ENCODE measurements at places on chromosomes 1 and 21. TPM values are rescaled to one million over a fixed set of nuclear protein-coding genes. Genes with fewer than 3 reads are reported as not detected.

DENND1B gene
- polyA plus RNA-seq: 1.9 TPM

NHLH1 gene
- not detected for polyA plus RNA-seq

FAF1 gene
- polyA plus RNA-seq: 27.0 TPM

FRRS1 gene
- 1.9 TPM for polyA plus RNA-seq

CFAP141 gene
- not detected for polyA plus RNA-seq

AIRE gene
- polyA plus RNA-seq: not detected

MRPL55 gene
- polyA plus RNA-seq: 41.8 TPM

CAPN2 gene
- polyA plus RNA-seq: 190 TPM

PRKAA2 gene
- 2.8 TPM for polyA plus RNA-seq

RAVER2 gene
- polyA plus RNA-seq: 16.8 TPM

TDRD10 gene
- 2.6 TPM for polyA plus RNA-seq

IL20 gene
- not detected for polyA plus RNA-seq

NPR1 gene
- 39.4 TPM for polyA plus RNA-seq

CHIA gene
- polyA plus RNA-seq: 0.28 TPM

GRIK3 gene
- not detected for polyA plus RNA-seq

PLEKHA6 gene
- 0.56 TPM for polyA plus RNA-seq

HEYL gene
- polyA plus RNA-seq: 24.2 TPM

CAMTA1 gene
- 241 TPM for polyA plus RNA-seq

F13B gene
- polyA plus RNA-seq: not detected

LAX1 gene
- polyA plus RNA-seq: 1.1 TPM

LCE2A gene
- not detected for polyA plus RNA-seq

BCAS2 gene
- 38.1 TPM for polyA plus RNA-seq

DNAH14 gene
- not detected for polyA plus RNA-seq

TESK2 gene
- 3.8 TPM for polyA plus RNA-seq

ZFP69B gene
- 0.54 TPM for polyA plus RNA-seq

AGT gene
- 120 TPM for polyA plus RNA-seq

FMO2 gene
- polyA plus RNA-seq: 232 TPM

SPRR2G gene
- polyA plus RNA-seq: not detected

LCE3D gene
- not detected for polyA plus RNA-seq

MAP10 gene
- polyA plus RNA-seq: 0.13 TPM

KCNT2 gene
- 3.0 TPM for polyA plus RNA-seq

ZNF691 gene
- polyA plus RNA-seq: 10.4 TPM

RGS5 gene
- polyA plus RNA-seq: 1,112 TPM

KCNC4 gene
- 0.75 TPM for polyA plus RNA-seq

HTR1D gene
- 1.3 TPM for polyA plus RNA-seq

OR2T11 gene
- polyA plus RNA-seq: not detected

AVPR1B gene
- polyA plus RNA-seq: not detected

CATSPER4 gene
- polyA plus RNA-seq: not detected

GNAT2 gene
- not detected for polyA plus RNA-seq

PM20D1 gene
- polyA plus RNA-seq: not detected

ZNF683 gene
- polyA plus RNA-seq: not detected

SELL gene
- 12.8 TPM for polyA plus RNA-seq
